ENCODE measurements at places on chromosomes 16 and 17.

GRCh38 chr16:17766012-17766411 is 295.3 kb upstream of the XYLT1 start:
- no peak for DNase-seq

GRCh38 chr17:61524319-61524718 is 66.7 kb downstream of the NACA2 start:
- DNase-seq, result no peak

- DNase-seq, result no peak
These were observed 287.6 kb upstream of the CDH11 start for GRCh38 chr16:65409510-65409909.

GRCh38 chr17:8223356-8224126 is 13.2 kb upstream of the AURKB start:
- peak; percentile 61 for DNase-seq

- DNase-seq, result no peak
These were observed 17.1 kb downstream of the SETD6 start for GRCh38 chr16:58532414-58532813.

DNA sequence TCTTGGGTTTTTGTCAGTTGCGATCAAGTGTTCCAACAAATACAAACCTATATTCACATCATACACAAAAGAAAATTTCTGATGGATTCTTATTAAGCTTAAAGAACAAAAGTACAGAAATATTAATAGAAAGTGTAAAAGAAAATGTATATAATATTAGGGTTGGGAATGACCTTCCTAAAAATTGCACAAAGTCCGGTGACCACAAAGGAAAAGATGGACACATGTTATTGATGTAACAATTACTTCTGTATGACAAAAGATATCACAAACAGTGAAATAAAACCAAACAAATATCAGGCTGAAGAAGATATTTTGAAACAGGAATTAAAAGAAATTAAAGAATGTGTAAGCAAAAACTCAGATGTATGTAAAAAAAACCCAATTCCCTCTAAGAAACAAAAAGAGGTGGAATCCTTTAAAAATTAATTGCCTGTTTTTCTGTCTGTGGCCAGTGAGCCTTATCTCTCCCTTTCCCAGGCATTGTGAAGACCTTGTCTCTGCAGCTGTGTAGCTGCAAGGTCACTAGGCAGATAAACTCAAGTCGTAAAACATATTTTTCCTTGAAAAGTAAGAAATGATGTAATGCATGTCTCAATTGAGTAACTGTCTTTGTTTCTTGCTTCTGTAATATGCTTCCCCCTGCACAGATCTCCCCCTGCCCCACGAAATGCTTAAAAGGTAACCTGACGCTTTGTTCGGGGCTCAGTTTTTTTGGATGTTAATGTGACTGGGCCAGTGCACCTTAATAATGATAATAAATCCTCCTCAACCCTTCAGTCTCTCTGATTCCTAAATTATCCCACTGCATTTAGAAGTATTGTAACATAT is 2.8 kb downstream of the ST6GALNAC1 start:
- no peak for DNase-seq

- no peak for DNase-seq
These were observed 11.3 kb upstream of the DNASE1 start for GRCh38 chr16:3643095-3643730.
